ENCODE measurements at places on chromosomes 2 and 18.

DNA sequence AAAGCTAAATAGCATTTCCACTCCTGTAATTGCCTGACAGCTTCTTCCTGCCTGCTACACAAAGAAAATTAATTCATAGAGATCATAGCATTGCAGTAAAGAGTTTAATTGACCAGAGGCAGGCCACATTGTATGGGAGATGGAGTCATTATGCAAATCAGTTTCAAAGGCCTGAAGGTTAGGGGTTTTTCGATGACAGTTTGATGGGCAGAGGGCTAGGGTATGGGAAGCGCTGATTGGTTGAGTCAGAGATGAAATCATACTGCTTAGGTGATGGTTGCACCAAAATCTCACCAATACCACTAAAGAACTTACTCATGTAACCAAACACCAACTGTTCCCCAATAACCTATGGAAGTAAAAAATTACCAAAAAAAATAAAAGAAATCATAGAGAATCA, 599.0 kb downstream of the NUP35 start:
- no peak for DNase-seq

DNA sequence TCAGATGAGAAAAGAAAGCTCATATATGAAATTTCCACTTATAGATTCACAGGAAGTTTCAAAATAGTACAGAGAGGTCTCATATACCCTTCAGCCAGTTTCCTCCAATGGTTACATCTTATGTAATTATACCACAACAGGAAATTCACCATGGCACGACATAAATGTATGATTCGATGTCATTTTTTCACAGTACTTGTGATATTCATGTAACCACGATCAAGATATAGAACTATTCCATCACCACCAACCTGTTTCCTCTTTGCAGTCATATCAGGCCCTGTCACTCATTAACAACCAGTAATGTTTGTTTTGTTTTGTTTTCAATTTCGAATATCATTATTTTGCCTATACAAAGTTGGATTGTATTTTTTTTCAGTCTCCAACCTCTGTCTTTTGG, 314.3 kb upstream of the POU3F3 start:
- DNase-seq = no peak

DNA sequence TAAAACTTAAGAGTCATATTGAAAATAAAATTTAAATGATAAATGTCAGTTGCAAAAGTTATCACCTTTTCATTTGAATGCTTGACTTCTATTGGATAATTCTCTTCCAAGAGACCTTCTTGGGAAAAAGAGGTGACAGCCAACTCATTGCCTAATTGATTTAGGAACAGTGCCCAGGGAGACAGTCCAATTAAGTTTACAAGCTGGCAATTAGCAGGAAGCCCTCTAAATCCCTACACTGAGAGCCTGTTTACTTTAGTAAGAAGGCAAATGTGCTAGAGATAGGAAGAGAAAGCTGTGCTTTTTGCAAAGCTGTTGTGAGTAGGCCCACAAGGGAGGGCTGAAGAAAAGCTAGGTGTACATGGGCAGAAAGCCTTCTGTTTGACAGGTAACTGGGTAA, 189.1 kb downstream of the WDPCP start:
- DNase-seq = no peak

DNA sequence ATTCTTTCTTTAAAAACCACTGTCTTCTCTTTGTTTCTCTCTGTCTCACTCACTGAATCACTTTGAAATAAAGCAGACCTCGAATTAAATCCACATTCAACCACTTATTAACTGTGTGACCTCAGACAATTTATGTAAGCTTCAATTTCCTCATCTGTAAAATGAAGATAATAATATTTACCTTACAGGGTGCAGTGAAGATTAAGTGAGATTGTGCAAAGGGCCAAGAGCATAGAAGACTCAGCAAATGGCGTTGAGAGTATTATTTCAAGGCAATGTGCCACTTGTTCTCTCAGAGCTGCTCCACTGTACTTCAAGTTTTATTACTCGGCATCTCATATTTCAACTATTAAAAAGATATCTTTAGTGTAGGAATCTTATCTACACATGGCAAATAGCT, 454.2 kb upstream of the HNRNPA3 start:
- no peak for DNase-seq

DNA sequence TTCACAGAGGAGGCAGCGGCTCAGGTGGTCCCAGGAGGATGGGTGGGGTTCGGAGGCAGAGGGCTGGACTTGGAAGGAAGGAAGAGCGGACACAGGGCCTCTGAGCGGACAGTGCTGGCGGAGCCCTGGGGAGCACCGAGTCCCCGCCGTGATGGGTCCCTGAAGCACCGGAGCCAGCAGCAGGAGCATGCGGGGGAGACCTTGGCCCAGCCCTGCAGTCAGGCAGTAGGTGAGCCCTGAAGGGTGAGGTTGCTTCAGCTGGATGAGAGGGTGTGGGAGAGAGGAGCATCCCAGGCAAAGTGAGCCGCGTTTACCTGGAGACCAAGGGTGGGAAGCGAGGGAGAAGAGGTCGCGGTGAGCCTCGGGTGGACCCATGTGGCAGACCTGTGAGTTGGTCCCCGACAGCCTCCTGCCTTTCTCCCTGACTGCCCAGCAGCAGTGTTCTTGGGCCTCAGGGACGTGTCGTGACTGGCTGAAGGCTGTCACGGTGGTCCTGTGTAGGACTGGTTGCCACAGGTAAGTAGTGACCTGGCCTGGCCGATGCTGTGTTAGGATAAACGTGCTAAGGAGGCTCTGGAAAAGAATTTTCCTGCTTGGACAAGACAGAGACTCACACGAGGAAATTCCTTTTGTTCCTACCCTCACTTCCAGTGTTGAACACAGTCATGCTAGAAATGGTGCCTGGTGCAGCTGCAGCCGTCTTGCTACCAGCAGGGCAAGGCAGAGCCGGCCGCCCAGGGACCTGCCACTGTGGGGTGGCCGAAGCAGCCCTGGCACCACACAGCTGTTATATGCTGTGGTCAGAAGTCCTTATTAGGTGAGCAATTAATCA, 73.0 kb downstream of the RRM2 start:
- no peak for DNase-seq

DNA sequence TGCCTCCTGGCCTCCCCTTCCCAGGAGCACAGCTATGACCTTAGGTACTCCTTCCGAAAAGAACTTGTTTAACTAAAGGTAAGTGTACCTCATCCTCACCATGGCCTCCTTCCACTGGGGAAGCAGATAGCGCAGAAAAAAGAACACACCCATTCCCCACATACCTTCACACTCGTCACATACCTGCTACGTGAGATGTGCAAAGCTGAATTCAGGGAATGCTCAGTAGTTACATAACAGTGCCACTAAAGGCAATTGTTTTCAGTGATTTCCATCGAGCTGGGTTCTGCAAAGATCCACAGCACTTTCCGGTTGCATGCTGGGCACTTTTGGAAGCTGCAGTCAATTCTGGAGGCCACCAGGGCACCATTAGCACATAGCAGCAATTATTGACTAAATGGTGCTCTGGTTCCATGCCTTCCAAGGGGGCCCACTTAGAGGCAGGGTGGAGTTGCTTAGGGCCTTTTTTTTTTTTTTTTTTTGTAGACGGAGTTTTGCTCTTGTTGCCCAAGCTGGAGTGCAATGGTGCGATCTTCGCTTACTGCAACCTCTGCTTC, 41.0 kb downstream of the PAX8 start:
- no peak for DNase-seq

DNA sequence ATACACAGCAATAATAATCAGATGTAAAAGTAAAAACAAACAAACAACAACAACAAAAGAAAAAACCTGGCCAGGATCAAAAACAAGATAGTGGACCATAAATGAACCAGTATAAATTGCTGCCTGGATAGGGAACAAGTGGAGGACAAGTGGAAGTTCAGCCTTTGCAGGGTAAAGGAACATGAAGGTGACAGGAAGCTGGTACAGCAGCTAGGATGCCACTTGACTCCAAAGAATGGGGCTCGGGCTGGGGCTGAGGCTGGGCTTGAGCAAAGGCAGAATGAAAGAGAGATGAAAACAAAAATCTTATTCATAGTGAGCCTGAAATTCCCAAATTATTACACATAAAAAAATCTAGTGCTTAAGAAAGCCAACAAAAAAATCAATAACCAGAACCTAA, 146.5 kb downstream of the CDH2 start:
- DNase-seq = no peak

DNA sequence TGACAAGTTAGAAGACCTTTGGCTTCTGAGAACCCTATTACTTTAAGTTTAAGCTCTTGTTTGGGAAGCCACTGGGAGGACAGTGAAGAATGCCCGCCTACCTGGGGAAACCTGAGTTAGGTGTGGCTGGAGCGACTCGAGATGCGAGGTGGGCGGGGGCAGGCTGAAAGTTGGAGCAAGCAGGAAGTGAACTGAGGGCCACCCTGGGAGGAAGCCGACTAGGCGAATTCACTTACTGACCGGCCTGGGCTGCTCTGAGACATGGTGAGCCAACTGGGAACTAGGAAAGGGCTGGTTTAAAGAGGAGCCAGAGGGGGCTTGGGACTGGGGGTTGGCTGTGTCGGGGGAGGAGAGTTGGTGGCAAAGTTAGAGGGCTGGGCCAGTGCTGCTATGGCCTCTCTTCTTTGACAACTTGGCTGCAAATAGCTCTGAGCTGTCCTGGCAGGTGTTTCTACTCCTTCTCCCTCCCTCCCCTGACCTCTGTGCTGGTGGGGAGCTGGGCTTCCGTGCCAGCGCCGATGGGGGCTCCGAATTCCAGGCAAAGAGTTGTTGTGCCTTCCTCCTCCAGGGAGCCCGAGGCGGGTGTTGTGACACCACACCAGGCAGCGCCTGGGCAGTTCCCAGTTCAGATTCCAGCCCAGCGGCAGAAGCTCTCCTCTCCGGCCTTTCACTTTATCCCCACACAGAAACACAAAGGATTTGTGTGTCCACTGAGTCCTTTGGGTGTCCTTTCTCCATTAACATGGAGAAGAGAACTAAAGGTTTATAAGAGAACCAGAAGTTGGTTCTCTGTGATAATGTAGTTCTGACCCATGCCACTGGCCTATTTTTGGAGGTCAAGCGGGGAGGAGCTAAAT, at the start of gene VAMP8:
VAMP8 (plus strand) TSS at position 201 of the 857 bp plus-strand sequence; CDS start at position 262, 61 bp downstream.
- DNase-seq = peak; percentile 73

DNA sequence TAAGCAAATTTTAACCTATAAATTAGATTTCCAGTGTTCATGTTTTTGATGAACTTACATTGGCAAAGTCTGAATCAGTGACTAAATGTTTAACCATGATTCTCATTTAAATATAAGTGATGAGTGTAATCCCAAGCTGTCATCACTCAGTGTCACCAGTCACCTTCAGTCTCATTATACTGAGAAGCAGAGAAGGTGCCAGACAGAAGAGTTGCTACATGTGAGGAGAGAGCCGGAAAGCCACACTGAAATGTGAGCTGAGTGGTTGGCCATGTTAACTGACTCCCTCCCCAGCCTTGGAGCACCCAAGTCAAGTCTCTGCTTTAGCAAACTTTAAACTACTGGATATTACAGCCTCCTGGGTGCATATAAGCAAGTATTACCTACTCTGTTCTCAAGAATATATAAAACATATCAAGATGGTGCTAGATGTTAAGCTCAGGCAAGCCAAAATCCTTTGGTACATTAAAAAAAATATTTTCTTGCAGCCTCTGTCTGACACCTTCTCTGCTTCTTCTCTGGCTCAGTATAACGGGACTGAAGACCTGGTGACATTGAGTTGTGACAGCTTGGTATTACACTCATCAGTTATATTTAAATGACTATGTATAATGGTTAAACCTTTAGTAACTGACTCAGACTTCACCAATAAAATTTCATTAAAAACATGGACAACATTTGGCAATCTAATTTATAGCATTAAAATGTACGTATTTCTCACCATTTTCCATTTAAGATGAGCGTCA, 75.8 kb upstream of the MAP3K20 start:
- DNase-seq = no peak

DNA sequence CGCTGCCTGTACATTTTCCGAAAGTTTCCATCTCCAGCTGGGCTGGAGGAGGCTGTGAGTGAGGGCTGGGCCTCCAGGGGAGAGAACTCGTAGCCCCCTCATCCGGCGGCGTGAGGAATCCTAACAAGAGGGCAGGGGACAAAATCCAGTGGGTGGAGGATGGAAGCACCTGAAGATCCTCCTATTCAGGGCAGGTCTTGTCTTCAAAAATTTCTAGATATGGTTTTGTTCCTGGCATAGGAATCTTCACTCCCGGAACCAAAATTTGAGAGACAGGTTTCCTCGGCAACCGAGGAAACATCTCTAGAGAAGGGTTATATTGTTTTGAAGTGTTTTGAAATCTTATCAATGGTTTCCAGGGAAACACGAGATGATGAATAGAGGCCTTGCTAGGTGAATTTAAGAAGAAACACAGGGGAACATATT, 136.7 kb downstream of the SH3BP4 start:
- no peak for DNase-seq

DNA sequence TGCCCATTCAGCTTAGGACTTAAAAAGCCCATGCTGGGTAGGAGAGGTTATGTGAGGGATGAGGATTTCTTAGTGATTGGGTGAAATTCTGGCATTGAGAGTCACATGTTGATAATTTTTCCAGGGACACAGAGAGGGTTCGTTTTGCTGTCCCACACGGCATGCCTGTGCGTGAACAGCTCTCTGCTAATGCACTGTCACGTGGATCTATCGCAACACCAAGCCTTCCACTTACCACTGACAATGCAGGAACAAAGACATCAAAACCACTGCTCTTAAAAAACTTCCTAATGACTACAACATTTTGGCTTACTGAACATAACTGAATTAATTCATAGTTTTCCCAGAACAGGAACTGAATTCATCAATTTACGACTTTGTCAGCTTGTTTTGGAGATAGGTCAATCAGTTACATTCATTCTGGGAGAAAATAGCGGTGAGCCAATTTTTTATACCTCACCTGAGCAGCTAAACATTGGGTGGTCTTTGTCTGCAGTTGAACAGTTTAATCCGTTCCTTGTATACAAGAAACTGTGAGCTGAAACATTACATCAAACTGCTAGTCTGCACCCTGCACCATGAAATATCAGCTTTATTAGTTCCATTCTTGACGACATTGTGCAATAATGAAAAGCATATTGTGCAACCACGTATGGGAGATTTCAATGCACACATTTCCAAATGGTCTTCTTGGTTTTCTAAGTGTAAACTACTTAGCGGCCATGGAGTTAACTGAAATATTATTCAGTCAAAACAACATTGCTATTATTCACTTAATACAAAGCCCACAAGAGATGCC, 127.1 kb downstream of the LPIN1 start:
- no peak for DNase-seq

GRCh38 chr18:3481696-3482210, 31.8 kb downstream of the TGIF1 start:
- peak; percentile 18 for DNase-seq

- DNase-seq = no peak
These were observed 37.0 kb upstream of the FOSL2 start for GRCh38 chr2:28355521-28356094.

DNA sequence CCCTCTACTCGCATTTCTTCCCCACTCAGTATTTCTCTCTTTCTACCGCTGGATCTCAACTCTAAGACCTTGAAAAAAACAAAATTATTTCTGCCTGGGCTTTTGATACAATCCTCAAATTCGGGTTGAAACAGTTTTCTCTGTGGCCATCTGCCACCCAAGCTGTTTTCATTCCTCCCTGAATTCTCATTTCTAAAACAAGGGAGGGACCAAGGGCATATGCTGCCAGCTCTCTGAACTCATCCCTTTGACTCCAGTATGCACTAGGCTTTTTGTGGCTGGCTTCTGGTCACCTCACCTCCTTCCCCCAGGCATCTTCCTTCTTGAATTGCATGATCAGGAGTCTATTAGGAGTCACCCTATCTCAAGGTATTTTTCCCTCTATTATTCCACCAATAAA, 49.5 kb downstream of the CCDC148 start:
- DNase-seq = no peak
